ENCODE measurements at places on chromosomes 6 and 20. TPM values are rescaled to one million over a fixed set of nuclear protein-coding genes. Genes with fewer than 3 reads are reported as not detected.

CNPY3 gene
- 33.7 TPM for total RNA-seq

ZC3H12D gene
- 1.8 TPM for total RNA-seq

GRM1 gene
- total RNA-seq: 0.05 TPM

HLA-DRB5 gene
- total RNA-seq: 61.3 TPM

JPH2 gene
- 130 TPM for total RNA-seq

HCK gene
- total RNA-seq: 12.7 TPM

DNA sequence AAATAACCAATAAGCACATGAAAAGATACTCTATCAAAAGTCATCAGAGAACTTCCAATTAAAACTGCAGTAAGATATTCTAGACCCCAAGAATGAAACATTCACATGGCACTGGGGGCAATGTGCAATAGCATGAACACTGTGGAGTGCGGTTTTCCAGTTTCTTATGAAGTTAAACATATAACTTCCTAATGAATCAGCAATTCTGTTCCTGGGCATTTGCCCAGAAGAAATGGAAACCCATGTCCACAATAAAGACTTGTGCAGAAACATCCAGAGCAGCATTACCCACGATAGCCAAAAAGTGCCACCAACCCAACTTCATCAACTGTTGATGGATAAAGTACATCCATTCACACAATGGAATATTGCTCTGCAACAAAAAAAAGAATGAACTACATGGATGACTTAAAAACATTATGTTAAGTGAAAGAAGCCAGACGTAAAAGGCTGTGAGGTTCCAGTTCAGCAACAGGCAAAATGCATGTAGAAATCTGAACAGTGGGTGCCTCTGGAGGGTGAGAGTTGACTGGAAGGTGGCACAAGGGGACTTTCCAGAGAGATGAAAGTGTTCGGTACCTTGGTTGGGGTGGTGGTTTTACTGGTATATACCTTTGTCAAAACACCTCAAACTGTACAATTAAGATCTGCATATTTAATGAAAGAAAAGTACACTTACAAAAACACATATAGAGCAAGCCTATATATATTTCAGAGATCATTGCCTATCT lies 207.2 kb upstream of the ECI2 start:
- DNase-seq: no peak

DNA sequence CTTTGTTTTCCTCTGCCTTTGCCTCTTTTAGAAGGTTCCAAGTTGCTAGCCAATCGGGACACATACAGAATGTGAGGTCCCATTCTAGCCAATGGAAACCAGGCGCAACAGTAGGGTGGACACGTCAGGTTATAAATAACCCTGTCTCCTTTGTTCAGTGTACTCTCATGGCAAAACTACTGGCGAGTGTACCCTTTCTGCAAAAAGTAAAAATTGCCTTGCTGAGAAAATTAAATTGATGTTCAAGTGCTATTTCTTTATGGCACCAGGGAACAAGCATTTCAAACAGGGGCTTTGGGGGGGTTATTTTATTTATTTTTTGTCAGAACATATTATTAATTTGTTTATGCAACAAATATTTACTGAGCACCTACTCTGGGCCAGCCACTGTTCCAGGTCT lies 123.6 kb upstream of the SRSF6 start:
- no peak for DNase-seq

DNA sequence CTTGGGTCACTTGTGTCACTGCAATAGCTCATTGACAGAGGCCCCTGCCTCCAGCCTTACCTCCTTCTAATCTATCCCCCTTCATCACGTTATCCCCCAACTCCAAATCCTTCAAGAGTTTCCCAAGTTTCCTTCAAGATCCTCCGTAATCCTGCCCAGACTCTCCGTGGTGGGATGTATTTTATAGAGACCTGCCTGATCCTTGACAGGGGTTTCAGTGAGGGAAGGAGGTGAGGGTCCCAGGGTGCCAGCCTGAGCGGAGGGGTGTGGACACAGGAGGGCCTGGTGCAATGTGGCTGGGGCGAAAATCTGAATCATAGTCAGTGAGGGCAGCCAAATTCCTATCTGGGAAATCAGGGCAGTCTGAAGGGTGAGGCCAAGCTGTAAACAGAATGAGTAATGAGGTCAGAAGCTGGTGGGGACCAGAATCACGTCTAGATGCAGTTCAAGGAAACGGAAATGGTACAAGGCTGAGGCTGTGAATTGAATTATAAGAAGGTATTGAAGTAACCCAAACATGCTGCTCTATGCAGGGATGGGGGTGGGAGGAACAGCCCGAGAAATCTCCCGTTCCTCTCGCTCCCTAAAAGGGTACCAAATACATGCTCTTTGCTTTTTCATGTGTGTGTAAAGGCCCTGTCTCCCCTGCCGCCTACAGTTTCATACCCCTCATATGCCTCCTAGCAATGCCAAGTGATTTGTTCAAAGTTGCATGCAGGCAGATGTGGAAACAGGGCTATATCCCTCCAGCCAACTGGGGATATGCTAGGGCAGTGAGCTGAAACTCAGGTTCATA lies 35.4 kb upstream of the PIM1 start:
- no peak for DNase-seq

GRCh38 chr6:10395704-10396546 lies 18.9 kb downstream of the TFAP2A start:
- DNase-seq: no peak

DNA sequence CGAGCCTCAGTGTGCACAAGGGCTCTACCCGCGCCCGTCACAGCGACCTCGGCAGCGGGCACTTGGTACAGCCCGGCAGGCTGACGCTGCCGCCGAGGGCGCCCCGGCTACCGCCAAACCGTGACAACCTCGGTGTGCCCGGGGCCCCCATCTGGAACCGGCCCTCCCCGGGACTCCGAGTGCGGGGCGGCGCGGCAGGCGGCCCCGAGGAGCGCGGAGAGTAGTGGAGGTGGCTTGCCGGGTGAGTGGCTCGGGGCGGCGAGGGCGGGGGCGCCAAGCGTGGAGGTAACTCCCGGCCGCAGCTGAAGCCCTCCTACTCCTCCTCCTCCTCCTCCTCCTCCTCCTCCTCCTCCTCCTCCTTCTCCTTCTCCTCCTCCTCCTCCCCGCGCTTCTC lies at the start of gene ISM1:
ISM1 (plus strand) TSS at position 371 of the 394 bp plus-strand sequence. CDS start 503 bp downstream, outside the sequence.
- DNase-seq: no peak

- no peak for DNase-seq
Observed at GRCh38 chr6:6925391-6926164, 182.2 kb upstream of the RREB1 start.

DNA sequence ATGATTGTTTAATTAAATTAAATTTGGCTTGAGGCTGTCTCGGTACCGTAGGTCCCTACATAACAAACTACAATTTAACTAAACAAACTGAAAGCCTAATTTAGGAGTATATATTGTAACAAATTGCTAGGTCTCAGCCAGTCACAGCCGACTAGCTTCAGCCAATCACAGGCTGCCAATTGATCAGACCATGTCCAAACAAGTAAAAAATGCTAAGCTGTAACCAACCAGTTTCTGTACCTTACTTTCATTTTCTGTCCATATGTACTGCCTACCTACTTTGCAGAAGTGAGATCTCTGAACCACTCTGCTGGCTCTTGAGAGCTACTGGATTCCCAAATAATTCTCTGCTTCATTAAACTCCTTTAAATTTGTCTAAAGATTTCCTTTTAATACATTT lies 648.0 kb upstream of the GJE1 start:
- no peak for DNase-seq

DNA sequence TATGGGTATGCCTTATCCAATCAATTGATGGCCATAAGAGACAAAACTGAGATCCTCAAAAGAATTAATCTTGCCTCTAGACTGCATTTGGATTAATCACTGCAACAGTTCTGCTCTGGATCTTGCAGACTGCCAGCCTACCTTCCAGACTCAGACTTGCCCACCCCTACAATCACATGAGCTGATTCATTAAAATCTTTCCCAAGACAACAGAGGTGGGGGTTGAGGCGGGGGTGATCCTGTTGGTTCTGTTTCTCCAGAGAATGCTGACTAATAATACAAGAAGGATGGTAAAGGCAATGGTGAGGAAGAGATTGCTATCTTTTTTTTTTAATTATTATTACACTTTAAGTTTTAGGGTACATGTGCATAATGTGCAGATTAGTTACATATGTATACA lies 43.7 kb upstream of the MEI4 start:
- no peak for DNase-seq

- no peak for DNase-seq
Observed at GRCh38 chr6:127299522-127300240, 33.0 kb downstream of the RNF146 start.

GRCh38 chr6:167098825-167099225 lies 24.1 kb upstream of the CCR6 start:
- no peak for DNase-seq

DNA sequence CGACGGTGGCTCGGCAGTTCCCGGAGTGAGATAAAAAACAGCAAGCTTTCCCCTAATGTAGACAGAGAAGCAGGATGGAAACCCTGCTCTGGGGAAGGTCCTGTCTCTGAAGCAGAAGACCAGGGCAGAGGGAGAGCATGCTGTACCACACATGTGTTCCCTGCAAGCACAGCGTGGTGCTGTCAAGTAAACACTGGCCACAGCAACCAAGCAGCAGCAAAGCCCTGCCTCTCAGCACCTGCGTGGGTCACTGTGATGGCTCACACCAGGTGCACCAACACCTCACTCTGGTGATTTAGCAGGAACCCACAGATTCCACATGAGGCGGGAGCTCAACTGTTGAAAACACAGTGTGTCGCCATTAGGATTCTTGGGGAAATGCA lies 65.2 kb upstream of the TXNDC5 start:
- no peak for DNase-seq

DNA sequence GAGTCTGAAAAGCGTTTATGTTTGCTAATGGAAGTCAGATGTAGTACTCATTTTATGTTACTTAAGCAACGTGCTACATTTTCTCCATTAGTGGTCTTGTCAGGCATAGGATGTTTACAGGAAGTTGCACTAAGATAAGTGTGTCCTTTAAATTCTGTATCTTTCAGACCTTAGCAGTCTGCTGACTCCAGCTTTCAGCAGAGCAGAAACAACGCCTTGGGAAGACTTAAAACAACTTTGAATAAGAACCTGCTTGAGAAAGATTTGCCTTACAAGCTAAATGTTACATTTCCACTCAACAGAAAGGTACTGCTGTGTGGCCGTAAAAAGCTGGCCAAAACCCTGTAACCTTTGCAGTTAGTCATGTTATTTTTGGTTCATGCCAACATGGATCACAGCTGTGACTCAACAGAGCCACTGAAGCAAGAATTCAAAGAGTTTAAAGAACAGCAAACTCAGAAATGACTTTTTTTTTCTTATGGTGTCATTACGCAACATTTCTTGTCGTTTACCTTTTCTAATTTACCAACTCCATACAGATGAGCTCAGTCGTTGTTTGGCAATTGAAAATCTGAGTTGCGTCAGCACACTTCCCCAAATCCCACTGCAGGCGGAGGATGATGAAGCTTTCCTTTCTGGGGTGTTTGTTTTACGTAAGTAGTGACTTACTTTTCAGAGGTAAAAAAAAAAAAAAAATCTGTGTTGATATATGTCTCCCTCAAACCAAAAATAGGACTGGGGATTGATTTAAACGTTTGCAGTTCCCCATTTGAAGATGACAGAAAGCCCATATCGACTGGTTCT lies 27.9 kb upstream of the BMP6 start:
- DNase-seq: no peak

DNA sequence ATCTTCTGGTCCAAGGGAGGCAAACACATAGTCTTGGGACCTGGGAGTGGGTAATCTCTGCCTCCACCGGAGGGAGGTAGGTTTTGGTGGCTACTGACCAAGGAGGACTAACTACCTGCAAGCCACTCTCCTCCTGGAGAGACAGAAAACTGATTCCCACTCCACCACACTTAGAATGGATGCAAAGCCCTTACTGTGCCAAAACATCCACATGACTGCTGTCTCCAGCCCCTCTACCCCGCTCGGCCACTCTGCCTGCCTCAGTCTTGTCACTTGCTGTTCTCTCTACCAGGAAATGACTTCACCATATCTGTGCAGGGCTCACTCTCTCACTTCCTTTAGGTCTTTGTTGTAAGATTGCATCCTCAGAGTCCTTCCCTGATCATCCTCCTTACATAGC lies 129.5 kb upstream of the ARG1 start:
- no peak for DNase-seq

GRCh38 chr6:131382631-131383030 lies 190.4 kb upstream of the ARG1 start:
- no peak for DNase-seq
